Stimulated activated CD4-positive, alpha-beta T cell treated with anti-CD3 and anti-CD28 coated beads, Interleukin-12 subunit alpha, Interleukin-12 subunit beta, amount 100 ng/mL, for 24 hours (primary cell): ENCODE measurements at places on chromosomes 7 and 10.

- DNase-seq: no peak
These were observed 243.6 kb downstream of the TWIST1 start for GRCh38 chr7:18873734-18874336.

- no peak for DNase-seq
These were observed 67.7 kb upstream of the CC2D2B start for GRCh38 chr10:95840121-95840520.

GRCh38 chr7:57867884-57868701 lies 418.1 kb downstream of the ZNF716 start:
- DNase-seq: no peak

- DNase-seq: no peak
These were observed 525.7 kb downstream of the KCNMA1 start for GRCh38 chr10:77111611-77112550.

GRCh38 chr10:114547514-114547913 lies 110.6 kb downstream of the ABLIM1 start:
- DNase-seq: no peak

- no peak for DNase-seq
These were observed 13.7 kb downstream of the PILRA start for GRCh38 chr7:100386940-100387339.
